ENCODE measurements at places on chromosomes 6 and 20.

- DNase-seq, result no peak
Observed at GRCh38 chr6:161238500-161238899, 35.4 kb downstream of the AGPAT4 start.

DNA sequence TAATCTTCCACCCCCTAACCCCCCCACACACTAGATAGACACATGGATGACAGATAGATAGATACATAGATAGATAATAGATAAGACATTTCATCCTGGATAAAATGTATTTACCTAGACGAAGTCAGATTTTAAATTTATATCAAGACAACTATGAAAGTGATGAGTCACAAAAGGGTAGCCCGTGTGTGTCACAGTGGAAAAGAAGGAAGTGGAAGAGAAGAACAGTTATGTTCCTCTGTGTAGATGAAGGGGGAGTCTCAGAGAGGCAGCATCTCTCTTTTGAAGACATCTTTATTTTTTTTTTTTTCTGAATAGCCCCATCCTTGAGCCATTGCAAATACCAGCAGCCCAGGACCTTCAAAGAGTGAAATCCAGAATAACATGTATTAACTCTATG is 121.7 kb upstream of the VGLL2 start:
- no peak for DNase-seq

DNA sequence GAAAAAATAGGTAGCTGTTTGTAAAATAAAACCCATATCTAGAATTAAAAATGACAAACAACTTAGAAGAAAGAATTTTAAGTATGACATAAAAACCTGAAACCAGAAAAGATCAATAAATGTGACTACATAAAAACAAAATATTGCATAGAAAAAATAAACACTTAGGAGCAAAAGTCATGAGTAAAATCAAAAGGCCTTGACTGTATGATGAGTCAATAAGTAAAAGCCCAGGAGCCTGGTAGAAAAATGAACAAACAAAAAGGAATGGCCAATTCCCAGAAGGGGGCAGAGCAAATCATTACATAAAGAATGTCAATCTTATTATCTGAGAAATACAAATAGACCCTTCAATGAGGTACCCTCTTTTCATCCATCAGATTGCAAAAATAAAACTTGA is 20.7 kb upstream of the ENPP1 start:
- no peak for DNase-seq

- no peak for DNase-seq
Observed at GRCh38 chr6:94713446-94713845, 863.9 kb upstream of the MANEA start.

DNA sequence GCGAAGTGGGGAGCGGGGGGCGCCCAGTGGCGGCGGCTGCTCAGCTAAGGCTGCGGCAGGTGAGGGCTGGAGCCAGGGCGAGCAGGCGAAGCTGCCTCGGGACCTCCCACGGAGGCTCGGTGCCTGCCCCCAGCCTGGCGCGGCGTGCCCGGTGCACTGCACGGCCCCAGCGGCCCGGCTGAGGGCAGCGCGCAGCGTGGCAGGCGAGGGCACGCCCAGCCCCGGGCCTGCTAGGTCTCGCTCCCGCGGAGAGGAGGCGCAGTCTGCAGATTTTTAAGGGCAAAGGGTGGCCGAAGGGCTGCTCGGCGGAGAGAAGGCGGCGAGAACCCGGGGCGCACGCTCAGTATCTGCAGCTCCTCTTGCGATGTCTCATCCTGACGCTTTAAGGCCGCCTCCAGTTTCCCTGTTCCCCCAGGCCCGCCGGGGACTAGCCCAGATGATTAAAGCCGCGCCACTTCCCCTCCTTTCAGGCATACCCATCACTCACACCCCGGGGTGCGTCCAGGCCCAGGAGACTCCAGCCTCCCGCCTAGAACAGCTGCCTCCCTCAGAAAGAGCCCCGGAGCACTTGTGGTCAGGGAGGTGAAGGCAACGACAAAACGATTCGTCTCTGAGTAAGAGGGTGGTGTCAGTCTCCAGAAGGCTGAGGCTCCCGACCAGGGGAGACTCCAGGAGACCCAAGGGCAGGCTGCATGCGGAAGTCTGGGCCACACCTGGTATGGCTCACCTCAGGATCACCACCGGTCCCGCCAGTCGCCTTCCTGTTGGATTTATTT is at the start of gene FERMT1:
FERMT1 (minus strand) TSS at position 158 of the 776 bp plus-strand sequence. CDS start 3,476 bp downstream, outside the sequence.
- peak; percentile 84 for DNase-seq

- DNase-seq, result peak; percentile 37
Observed at GRCh38 chr6:84652356-84653026, 111.9 kb downstream of the TBX18 start.

DNA sequence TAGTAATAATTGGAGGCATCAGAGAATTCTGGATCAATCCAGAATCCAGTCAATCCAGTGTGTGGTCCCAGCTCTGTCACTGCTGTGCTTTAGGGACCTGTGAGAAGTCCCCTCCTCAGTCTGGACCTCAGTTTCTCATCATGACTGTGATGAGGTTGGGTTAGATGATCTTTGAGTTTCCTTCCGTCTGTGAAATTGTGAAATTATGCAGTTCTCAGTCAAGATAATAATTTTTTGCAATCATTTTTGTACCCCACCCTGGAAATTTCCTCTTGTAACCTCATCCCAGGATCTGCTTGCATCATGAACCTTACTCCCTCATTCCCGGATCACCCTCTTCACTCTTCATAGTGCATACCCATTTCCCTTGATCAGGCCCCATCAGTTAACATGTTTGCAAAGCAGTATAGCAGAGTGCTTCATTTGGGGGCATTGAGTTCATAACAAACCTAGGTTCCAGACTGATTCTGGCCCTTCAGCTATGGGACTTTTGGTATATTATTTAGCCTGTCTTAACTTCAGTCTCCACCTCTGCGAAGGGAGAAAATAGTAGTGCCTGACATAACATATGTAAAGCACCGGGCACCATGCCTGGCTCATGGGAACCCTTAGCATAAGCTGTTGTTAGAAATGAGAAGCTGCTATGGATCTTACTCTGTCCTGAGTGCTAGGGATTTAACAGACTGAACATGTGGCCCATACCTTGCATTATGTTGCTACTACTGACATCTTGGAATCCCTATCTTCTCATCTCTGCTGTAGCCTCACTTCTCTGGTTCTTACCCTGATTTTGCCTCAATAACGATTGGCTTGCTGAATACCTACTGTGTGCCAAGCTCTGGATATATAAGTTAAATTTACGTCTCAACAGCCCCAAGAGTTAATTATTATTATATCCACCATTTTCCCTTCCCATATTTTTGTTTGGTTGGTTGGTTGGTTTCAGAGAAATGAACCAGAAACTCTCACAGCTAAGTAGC is 1.3 kb downstream of the ZNF76 start:
- DNase-seq, result no peak

DNA sequence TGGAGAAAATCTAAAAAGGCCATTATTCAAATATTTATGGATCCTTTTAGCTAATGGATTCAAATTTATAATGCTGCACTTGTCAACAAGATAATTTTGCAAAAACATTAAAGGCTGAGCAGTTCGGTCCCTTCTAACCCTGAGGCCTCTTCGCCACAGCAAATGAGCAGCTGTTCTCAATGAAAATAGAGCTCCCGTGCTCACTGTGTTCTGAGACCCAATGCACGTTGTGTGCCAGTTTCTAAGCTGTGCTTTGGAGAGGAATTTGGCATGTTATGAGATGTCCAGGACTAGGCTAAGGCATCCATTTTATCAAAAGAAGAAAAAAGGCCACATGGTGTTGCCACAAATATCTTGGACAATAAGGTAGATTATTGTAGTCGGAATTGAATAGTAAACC is 220.1 kb upstream of the TSHZ2 start:
- DNase-seq, result no peak

GRCh38 chr20:58870293-58871014 is 17.9 kb downstream of the GNAS start:
- DNase-seq, result peak; percentile 89

DNA sequence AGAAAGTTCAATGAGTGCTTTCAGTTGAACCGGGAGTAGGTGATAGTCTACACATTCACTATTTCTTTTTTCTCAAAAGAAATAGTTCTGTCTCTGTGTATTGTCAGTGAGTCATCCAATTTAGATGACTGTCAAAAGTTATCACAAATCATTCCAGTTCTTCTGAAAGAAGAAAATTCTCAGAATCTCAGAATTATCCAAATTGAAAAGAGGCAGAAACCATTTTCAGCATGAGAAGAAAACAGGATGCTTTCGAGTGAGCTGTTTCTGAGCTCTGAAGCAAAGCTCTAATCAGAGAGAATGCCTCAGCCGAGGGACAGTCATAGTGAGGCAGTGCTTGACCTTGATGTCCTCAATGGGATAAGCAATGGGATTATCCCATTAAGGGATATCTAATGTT is 97.9 kb downstream of the HUS1B start:
- DNase-seq, result no peak

- DNase-seq, result peak; percentile 79
Observed at GRCh38 chr6:47741807-47742206, 40.0 kb upstream of the OPN5 start.
